ENCODE measurements at places on chromosomes 5 and 9.
A peak's percentile ranks its signal among the peaks of the same experiment; 100 is the strongest.

GRCh38 chr5:8729437-8729836, 816.4 kb downstream of the SEMA5A start:
- no peak for DNase-seq

- DNase-seq: no peak
Measured at GRCh38 chr9:76351006-76351405, 43.2 kb downstream of the RFK start.

GRCh38 chr5:165497707-165498106, 1992.3 kb downstream of the MAT2B start:
- DNase-seq: no peak

DNA sequence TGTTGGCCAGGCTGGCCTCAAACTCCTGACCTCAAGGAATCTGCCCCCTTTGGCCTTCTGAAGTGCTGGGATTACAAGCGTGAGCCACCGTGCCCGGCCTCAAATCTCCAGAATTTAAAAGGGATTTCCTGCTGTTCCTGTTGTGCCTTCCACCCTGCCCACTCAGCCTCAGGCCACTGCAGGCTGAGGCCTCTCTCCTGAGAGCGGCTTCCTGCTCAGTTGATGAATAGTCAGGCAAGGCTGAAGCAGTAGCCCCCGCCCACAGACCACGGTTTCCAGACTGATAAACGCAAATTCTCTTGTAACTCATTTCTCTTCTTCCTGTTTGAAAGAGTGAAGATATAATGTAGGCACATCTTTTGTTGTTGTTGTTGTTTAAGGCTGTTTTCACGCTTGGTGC, 127.0 kb upstream of the PLCXD3 start:
- no peak for DNase-seq

GRCh38 chr9:78963911-78964310, 607.9 kb upstream of the TLE4 start:
- DNase-seq: no peak

DNA sequence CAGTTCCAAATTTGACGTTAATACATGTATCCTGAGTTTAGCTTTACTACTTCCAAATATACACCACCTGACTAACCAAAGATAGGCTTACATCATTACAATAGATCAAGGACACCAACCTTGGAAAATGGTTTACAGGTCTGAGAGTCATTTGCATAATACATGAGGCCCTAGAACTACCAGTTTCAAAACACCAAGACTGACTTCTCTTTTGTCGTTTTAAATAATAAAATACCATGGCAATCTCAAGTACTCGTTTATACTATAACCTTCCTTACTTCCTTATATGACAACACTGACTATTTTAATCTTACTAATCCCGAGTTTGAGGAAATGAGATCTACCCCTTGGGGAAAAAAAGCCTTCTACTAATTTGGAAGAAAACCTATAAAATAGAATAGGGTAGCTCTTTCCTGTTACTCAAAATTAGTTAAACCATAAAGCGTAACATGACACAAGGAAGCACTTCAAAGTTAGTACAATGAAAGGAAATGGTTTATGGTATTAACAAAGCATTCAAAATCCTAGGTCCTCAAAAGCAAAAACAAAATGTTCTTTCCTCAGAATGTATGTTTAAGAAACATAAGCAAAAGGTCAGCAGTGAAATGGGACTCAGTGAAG, 42.1 kb downstream of the UBQLN1 start:
- no peak for DNase-seq

GRCh38 chr5:961711-962240, 46.8 kb upstream of the NKD2 start:
- no peak for DNase-seq

GRCh38 chr9:109258481-109259302, 62.2 kb downstream of the EPB41L4B start:
- DNase-seq: no peak

DNA sequence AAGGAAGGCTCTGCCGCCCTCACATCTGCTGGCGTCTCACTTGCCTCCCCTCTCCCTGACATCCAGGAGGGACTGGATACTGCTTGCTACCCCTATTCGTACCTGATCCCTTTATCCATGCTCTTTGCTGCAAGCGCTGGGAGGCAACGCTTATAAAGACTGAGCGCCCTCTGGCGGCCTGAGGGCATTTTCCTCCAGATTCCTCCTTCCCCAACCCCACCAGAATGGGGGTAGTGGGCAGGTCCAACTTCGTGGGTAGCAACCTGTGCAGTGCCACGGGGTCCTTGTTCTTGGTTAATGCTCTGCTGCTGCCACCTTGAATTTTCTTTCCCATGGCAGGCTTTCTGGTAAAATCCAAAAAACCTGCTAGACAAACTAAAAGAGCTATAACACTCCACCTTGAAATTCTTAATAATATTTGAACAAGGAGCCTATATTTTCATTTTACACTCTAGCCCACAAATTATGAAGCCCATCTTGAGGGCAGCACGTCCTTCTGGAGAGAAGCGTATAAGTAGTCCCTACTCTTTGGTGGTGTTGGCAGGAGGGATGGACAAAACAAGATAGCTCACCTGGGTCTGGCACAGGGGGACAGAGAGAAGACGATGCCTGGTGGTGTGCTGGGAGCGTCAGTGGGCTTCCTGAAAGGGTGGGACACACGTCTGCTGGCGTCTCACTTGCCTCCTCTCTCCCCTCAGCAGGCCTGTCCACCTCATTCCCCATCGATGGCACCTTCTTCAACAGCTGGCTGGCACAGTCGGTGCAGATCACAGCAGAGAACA, 52.5 kb downstream of the JADE2 start:
- DNase-seq: peak; percentile 76

DNA sequence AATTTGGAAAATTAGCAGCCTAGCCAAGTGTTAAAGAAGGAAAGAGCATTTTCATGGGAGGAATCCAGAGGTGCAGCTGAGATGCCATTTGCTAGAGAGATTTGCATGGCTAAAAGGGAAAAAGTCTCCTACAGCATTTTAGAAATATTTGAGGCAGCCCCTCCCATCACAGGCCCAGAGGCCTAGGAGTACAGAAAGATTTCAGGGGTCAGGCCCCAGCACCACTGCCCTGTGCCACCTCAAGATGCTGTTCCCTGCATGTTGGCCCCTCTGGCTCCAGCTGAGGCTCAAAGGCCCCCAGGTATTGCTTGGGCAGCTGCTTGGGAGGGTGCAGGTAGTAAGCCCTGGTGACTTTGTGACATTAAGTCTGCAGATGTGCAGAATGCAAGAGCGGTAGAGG, 26.9 kb upstream of the NPR3 start:
- no peak for DNase-seq

DNA sequence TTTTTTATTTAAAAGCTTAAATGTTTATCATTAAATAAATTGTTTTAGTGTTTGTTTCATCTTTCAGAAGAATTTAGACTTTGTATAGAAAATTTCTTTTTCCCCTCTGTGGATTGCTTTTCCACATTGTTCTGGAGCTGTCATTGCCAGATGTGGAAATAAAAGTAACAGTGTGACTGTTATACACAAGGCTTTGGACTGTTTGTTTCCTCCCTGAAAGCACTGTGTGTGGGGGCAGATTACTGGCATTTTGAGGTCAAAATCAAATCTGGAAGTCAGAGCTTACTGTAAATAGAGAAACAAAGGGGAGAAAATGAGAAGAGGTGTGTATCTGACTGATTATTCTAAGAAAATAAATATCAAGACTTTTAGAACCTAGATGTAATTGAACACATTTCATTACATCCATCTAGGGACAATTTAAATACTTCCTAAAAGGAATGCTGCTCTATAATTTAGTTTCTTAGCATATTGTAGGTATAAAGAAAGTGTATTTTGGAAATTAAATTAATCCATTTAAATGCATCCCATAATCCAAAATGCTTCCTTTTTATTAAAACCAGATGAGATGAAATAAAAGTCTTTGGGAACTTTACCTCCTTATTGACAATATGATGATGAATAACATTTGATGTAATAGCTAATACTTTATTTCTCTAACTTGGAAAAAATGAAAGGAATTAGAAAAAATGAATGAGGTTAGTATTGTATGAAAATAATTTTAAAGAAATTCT, 51.9 kb downstream of the ERCC6L2 start:
- no peak for DNase-seq

- DNase-seq: no peak
Measured at GRCh38 chr5:66179297-66180051, 35.4 kb downstream of the SREK1 start.

DNA sequence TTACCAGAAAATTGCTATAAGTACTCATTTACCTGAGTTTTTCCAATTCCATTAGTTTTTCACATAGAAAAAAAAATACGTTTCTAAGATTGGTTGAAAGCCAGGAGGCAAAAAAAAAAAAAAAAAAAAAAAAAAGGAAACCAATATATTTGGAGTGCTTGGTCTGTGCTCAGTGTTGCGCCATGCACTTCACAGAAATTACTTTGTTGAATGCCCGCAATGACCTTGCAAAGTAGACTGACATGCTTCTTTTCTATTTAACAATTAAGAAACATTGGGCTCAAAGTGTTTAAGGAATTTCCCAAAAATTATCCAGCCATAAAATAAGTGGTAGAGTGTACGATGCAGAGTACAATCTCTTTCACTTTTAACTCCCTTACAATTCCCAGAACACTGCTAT, 65.2 kb upstream of the PAPPA start:
- no peak for DNase-seq

- no peak for DNase-seq
Measured at GRCh38 chr5:43129161-43129560, 8.4 kb downstream of the ZNF131 start.

DNA sequence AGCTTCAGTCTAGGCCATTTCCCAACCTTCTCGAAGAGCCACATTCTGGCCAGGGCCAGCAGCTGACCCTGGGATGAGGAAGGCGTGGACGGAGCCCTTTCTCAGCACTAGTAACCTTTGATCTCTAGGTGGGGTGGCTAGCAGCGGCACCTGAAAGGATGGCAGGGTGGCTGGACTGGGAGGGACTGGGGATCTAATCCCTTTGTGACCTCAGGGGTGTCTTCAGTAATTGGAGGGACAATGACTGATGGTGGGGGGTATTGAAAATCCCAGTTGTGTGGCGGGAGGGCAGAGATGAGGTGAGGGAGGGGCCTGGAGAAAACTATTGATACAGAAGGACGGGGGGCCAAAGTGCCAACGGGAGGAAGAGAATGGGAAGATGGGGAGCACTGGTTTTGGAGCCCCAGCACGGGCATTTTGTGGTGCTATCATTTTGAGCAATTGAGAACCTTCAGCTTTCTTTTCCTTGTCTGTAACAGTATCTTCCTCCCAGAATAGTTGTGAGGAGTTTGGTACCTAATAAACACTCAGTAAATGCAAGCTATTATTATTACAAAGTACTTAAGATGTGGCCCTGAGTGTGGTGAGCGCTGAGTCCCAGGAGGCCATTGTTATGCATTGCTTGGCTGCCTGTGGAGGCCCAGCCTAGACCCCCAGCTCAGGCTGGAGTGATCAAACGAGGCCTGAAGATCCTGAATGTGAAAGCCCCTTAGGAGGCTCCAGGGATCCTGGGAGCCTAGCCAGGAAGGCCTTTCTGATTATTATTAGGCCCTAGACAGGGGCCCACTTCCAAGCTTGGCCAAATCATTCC, 37.3 kb upstream of the UBE2D2 start:
- no peak for DNase-seq

DNA sequence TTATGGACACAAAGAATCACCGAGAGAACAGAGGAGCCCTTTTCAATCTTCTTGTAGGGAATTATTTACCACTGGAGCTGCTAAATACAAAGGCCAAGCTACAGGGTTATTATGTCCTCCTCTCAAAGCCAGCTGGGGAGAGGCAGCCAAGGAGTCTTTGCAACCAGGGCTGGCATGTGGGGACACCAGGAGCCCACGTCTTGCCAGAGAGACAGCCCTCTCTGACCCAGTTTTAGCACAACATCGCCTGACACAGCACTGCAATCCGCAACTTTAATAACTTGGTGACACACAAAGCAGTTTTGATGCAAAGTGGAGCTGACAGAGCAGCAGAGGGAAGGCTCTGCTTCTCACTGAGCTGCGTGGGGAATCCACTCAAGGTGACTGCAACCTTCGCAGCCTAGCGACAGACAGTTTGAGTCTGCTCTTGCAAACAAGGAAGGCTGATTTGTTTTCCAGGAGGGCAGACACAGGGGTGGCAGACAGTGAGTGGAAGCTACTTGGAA, 33.6 kb downstream of the TLR4 start:
- DNase-seq: no peak

DNA sequence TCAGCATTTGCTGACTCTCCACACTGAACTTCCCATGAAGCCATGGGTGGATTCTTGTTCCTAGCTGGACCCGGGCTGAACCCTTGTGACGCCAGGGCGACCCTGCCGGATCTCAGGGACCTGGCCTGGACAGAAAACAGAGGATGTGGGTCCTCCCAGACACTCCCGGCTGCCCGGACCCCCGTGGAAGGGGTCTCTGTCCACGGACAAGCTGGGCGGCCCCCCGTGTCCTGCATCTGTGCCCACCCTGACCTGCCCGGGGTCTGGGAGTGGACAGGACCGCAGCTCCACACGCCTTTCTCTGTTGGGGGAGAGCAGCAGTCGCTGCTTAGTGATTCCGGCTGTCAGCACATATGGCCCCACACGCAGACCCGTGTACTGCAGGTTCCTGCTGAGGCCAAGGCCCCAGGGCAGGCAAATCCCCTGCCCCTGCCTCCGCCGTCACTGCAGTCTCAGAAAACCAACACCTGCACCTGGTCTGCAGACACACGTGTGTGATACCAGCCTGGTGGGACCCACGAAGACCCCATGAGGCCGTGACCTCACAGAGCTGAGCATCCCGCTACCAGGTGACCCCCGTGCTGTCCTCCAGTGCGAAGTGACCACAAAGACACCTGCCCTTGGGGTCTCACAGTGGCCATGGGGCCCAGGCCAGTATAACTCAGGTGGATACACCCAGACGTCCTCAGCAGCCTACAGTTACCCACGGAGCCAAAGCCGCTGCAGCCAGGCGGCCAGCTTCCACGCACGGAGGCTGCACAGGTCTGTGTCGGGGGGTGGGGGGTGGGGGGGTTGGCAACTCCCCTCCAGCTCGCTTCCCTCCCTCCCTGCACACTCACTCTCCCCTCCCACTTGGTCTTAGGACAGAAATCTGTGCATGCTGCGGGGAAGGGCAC, 50.6 kb downstream of the NKD2 start:
- DNase-seq: no peak

DNA sequence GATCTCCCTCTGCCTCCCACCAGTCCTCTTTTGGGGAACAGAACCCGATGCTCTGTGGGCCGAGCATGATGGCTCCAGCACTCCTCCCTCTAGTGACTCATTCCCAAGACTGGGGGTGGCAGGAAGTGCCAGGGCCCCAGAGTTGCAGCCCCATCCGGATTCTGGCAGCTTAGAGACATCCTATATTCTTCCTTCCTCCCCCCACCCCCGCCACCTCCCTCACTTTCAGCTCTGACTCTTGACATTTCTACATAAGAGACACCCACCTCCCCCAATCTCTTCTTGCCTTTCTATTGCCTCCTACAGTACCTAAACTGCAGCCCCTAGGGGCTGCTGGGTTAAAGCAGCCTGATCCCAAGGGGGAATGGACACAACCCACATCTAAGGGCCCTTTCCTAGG, 47.1 kb upstream of the MATR3 start:
- no peak for DNase-seq
